ENCODE measurements at places on chromosomes 13 and 19. TPM values are rescaled to one million over a fixed set of nuclear protein-coding genes. Genes with fewer than 3 reads are reported as not detected.

- peak; percentile 83 for DNase-seq
These were observed 37.3 kb downstream of the DNAJC3 start for GRCh38 chr13:95714142-95714832.

- no peak for DNase-seq
These were observed 9.8 kb downstream of the PNPLA6 start for GRCh38 chr19:7545300-7545699.

The EDNRB gene
- total RNA-seq, result 1.7 TPM

The IER2 gene
- total RNA-seq, result 13.6 TPM

- DNase-seq, result peak; percentile 60
These were observed 46.7 kb downstream of the NOTCH3 start for GRCh38 chr19:15154002-15154612.

- DNase-seq, result no peak
These were observed 15.1 kb upstream of the FFAR2 start for GRCh38 chr19:35432911-35433310.

The SBK3 gene
- total RNA-seq, result 0.26 TPM

The OR7D2 gene
- 0.17 TPM for total RNA-seq

DNA sequence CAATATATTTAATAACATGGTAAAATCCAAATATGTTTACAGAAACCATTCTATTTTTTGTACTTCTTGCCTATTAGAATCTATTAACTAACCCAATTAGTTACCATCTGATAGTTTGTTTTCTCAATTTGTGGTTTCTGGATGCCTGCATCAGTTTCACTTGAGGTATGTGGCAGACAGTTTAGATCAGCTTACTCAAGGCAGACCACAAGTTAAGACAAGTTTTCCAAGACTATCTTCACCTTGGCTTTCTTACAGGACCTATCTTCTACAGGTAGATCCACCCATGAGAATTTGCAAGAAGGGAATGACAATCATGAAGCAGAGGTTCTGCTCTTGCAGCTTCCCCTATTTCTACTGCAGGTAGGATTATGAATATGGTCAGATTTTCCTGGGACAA, 458.6 kb downstream of the DACH1 start:
- no peak for DNase-seq

The C19orf12 gene
- total RNA-seq, result 36.0 TPM

DNA sequence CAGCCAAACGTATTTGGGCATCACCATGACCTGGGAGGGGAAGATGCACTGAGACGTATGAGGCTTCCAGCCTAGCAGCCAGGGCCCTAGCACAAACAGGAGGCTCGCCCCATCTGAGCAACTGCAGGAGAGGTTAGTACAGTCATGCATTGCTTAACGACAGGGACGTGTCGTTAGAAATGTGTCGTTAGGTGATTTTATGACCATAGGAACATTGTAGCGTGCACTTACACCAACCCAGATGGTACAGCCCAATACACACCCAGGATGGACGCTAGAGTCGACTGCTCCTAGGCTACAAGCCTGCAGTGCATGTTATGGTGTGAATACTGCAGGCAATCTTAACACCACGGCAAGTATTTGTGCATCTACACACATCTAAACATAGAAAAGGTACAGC, 9.3 kb downstream of the CD177 start:
- no peak for DNase-seq

DNA sequence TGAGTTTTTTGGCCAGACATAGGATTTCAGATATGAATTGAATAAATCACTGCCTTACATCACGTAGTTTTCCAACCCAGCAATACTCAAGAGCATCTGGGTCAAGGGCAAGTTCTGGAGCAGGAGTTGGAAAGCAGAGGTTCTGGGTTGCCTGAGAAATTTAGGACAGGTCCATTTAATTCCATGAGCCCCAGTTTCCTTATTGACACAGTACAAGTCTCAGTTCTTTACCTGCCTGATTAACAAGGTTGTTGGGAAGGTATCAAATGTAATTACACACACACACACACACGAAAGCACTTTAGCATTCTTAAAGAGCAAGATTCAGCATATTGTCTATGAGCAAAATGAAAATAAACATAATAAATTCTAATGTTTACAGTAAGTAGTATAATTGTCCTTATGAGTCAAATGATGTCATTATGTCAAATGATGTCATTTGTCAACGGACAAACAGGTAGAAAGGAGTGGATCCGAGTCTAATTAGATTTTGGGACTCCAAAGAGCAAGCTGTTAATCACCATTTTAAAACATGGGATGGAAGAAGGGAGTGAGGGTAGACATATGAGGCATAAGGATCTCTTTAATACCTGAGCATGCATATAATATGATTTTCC, 268.4 kb upstream of the ARGLU1 start:
- DNase-seq, result no peak

Data from LHCN-M2 (cell line).